ENCODE measurements at places on chromosomes 16 and 17.

GRCh38 chr16:83579436-83579835, 228.3 kb upstream of the HSBP1 start:
- no peak for DNase-seq

DNA sequence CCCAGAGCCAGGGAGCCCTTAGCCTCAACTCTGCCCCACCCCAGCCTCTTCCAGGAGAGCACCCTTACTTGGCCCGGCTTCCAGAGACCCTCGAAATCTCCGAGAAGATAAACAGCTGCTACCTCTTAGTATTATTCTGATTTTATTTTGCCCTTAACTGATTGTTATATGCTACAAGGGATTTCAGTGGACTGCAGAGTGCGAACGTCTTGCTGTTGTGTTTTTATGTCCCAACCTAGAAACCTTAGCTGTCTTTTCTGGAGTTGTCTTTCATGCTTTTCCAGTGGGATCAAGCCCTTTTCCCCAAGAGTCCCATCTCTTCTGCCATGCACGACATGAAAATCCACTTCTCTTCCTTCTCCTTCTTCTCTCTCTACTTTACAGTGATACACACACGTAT, 47.0 kb downstream of the SNX20 start:
- DNase-seq, result no peak

- DNase-seq, result no peak
Observed at GRCh38 chr16:80689487-80689886, 114.9 kb downstream of the CDYL2 start.

DNA sequence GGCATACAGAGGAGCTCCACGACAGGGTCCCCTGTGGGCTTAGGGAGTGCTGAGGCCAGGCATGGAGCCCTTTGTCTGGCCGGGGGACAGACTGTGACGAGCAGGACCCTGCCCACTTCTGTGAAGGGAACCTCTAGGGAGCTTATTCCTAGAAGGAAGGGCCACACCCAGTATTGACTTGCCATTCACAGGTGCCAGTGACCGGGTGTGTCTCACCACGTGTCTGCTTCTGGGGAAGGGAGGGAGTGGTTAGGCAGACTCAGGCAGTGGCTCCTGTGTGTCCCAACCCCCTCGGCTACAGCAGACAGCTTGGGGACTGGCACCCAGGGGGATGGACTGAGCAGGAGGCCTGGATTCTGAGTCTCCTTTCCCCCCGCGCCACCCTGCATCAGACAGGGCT, 57.2 kb downstream of the SOCS1 start:
- DNase-seq, result peak; percentile 39

- DNase-seq, result no peak
Observed at GRCh38 chr17:50076591-50077235, 18.4 kb upstream of the PDK2 start.

DNA sequence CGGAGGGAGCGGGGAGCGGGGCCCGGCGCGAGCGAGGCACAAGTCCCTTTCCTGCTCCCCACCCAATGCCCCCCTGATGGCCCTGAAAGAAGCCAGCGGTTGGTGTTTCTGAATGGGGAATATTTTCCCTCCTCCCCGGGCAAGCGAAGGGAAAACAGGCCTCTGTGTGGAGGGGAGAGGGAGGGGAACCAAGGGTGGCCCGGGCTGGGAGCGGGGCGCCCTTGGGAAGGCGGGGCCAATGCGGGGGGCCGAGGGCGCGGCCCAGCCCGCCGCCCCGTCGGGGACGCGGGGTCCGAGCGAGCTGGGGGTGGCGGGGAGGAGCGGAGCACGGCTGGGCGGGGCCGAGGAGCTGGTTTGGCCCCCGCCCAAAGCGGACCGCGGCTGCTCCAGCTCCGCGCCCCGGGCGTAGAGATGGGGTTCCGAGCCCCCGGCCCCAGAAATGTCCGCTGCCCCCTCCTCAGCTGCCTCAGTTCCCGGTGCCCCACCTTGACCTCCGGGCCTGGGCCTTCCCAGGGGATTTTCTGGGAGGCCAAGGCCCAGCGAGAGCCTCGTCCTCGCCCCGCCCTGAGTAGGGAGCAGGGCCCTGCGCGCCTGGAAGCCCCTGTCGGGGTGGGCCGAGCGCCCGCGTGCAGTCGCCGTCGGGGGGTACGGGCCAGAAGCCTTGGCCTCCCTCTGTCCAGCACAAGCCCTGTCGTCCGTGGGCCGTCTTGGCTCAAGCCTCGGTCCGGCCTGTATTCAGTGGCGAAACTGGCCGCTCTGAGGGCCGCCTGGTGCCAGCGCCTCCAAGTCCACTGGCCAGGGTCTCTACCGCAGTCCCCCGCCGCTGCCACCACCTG, 3.9 kb upstream of the HEXIM1 start:
- peak; percentile 54 for DNase-seq

- no peak for DNase-seq
Observed at GRCh38 chr17:17872547-17873345, 36.0 kb upstream of the SREBF1 start.
